ENCODE measurements at places on chromosomes 6 and 20.

DNA sequence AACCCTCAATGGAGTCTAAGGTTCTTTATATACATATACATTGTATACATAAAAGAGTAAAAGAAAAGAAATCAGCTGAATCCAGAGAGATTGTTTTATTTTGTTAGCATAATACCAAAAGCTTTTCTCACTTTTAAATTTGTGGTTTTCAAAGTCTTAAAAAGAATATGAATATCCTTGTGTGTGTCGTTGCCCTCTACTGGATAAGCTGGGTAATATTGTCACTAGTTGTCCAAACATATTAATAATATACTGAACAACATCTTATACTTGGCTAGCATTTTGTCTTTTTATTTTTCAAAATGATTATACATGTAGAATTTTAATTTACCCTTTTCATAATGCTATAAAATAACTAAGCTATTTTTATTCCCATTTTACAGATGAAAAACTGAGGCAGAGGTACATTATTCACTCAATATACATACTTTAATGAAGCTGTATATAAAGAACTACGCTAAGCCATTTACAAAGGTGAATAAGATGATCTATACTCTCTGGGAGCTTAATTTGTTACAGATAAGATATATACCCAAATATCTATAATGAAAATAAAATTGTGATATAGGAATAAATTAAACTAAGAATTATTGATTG is 531.7 kb downstream of the TFAP2B start:
- DNase-seq: no peak

DNA sequence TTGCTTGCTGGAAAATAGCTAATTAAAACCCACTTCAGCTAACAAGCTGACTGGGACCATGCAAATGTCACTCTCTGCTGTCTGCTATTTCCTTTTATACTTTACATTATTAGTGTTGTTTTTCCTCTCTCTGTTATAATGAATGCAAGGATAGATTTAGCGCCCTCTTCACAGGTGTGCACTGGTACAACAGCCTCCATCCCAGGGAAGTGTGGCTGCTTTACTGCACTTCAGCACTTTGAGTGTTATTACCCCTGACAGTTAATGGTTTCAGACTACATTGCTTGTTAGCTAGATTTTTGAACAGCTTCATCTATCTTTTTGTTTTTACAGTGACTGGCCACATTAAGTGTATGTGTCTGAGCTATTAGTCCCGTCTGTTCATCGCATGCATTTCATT is 405.7 kb downstream of the RNF144B start:
- no peak for DNase-seq

DNA sequence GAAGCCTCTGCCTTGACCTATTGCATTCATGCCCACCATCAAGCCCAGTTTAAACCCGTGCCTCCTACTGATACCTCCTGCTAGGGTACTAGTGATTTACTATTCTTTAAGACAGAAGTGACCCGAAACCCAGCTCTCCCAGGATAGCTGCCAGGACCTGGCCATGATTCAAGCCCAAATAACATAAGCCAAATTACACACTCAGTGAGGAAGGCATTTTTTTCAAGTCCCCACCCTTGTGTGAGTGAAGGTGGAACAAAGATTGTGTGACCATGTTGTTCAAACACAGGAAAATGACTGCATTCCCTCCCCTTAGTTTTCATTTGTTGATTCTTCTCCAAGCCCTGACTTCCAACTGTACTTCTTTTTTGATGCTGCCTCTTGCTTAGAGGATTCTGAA is 3.7 kb upstream of the KAT14 start:
- no peak for DNase-seq

GRCh38 chr6:147738099-147738498 is 229.6 kb downstream of the SAMD5 start:
- no peak for DNase-seq

- DNase-seq: no peak
Measured at GRCh38 chr6:23137611-23138010, 568.2 kb downstream of the HDGFL1 start.

- no peak for DNase-seq
Measured at GRCh38 chr6:109118337-109118736, 23.0 kb downstream of the CEP57L1 start.

DNA sequence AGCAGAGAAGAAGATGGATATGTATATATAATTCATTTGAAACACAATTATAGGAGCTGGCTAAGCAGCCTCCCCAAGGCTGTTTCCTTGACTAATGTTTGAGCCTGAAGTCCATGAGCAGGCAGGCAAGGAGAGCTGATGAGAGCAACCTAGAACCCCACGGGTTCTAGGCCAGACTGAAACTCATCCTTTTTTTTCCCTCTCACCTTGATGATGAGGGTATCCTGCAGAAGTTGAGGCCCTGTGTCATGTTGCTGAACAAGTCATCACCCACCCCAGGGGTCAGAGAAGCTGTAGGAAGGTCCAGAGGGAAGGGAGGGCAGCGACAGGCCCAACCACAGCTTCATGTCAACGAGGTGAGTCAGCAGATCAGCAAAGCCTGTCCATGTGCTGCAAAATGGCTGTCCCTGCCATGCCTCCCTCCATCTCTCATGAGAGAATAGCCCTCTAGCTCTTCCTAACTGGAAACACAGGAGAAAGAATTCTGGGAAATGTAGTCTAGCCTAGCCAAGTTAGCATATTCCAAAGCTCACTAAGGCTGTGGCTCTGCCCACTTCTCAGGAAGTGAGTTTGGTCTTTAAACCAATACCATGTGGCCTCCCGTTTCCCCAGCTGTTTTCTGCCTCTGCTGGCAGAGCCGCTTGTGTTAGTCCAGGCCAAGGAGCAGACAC is 91.3 kb upstream of the DTNBP1 start:
- DNase-seq: no peak

- no peak for DNase-seq
Measured at GRCh38 chr6:37695857-37696219, 1.8 kb downstream of the MDGA1 start.

- DNase-seq: no peak
Measured at GRCh38 chr20:2755451-2756055, 44.9 kb downstream of the CPXM1 start.

GRCh38 chr20:62879275-62880146 is 17.9 kb upstream of the TCFL5 start:
- no peak for DNase-seq

DNA sequence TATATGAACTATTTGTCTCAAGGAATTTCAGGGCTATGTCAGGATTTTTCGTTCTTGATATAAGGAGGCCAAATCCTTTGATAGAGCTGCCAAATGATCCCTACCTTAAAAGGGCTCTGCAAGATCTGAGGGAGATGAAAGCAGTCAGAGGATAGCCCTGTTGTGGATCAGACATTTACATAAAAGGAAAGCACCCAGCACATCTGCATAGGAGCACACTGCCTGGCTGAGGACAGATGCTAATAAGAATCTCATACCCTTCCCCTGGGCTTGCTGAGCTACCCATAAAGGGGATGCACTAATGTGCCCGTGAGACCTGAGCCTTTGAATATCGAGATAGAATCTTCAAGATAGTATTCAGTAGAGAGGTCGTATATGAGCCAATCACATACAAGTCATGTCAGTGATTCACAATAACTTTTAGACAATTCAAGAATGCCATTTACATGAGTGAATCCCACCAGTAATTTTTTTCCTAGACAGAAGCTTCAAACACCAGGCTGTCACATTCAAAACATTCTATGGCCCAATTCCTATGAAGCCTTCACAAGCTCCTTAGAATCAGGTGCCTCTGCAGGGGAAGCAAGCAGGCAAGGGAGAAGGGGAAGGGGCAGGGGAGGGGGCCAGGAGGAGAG is 71.1 kb downstream of the STMND1 start:
- no peak for DNase-seq

DNA sequence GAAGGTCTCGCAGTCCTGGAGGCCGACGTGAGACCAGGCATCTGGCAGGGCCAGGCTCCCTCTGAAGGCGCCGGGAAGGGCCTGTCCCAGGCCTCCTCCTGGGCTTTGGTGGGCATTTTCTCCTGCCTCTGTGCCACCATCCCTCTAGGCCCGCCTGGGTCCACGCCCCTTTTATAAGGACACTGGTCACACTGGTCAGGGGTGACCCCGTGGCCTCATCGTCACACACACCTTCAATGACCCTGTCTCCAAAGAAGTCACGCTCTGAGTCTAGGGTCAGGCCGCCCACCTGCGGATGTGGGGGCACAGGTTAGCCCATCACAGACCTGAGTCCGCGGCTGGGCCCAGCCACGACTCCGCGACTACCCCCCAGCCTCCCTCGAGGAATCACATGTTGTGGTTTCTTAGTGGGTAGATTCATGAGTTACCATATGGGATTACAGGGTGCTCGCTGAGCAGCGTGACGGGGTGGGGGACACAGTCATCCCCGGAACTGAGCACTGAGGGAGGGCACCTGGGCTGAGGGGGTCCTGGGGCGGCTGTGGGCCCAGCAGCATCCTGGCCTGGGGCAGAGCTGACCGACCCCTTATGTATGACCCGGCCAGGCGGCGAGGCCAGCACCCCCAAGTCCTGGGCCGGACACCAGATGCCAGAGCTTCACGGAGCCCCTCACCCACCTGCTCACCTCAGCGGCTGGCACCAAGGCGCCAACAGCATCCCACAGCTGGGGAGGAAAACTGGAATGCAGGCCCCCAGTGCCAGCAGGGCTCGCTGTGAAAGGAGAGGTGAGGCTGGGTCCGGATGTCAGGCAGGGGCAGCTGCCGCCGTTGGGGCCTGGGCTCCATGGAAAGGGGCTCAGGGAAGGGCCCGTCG is 115.9 kb downstream of the DLL1 start:
- DNase-seq: no peak

- no peak for DNase-seq
Measured at GRCh38 chr20:10469599-10469998, 34.5 kb downstream of the SLX4IP start.

- no peak for DNase-seq
Measured at GRCh38 chr6:158610319-158610968, 34.1 kb downstream of the DYNLT1 start.

GRCh38 chr20:61803915-61804751 is 261.5 kb downstream of the TAF4 start:
- no peak for DNase-seq

GRCh38 chr6:11113038-11113437 is 1.5 kb upstream of the ERVFRD-1 start:
- no peak for DNase-seq

DNA sequence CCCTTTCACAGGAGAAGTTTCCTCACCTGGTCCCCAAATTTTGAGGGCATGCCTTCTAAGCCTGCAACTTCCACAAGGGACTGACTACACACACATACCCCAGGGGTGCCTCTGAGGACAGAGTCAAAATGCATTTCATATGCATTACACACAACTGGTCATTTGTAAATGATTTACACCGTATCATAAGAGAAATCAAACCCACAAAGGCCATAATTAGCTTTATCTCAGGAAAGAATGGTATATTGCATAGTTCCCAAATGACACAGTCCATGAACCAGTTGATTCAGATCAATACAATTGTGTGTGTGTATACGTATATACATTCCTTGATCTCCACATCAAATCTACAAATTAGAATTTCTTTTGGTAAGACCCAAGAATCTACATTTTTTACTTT is 203.3 kb upstream of the PRDM1 start:
- DNase-seq: no peak

- DNase-seq: no peak
Measured at GRCh38 chr6:48147051-48147450, 36.1 kb upstream of the PTCHD4 start.

GRCh38 chr6:18503206-18503592 is 116.0 kb downstream of the RNF144B start:
- DNase-seq: no peak

GRCh38 chr6:79724816-79725215 is 93.7 kb downstream of the SH3BGRL2 start:
- DNase-seq: no peak

DNA sequence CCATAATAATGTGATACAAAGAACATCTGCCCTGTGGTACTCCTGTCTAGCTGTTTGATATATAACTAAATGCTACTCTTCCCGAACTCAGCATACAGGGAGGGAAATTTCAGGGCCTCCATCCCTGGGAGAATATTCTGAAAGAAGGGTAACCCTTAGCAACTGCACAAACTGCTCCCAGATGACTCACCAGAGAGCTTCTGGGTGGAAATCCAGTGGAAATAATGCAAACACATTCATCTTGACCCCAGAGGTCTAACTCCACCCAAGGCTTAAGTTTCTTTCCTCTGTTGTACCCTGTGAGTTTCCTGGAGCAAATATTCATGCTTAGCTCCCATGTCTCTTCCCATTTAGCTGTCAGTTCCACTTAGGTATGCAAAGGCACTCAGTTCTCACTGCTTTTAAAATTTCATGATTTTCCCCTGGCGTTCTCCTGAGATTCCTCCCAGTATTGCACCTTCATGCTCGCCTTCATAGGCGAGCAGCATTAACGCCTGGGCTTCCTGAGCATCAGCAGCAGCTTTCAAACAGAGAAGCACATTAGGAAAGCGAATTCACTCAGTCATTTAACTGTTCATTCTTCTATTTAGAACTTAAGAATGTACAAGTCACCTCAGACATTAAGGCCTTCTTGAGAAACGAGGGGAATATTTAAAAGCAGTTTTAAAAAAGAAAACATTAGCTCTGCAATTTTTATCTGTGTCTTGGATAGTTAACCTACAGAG is 43.8 kb upstream of the LAMA4 start:
- DNase-seq: no peak

DNA sequence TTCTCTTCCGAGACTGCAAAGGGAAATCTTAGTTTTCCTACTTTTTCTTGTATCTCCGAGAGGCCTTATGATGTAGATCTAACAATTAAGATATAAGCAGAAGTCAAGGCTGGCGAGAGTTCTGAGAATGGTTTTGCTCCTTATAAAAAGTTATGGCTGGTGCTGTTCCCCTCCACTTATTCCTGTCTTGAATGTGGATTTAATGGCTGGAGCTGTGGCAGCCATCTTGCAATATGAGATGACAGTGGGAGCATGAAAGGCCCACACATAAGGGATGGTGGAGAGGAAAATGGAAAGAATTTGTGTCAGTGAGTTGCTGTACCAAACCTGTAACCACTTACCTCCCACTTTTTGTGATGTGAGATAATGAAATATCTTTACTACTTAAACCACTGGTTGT is 124.6 kb upstream of the SLC22A23 start:
- DNase-seq: no peak

DNA sequence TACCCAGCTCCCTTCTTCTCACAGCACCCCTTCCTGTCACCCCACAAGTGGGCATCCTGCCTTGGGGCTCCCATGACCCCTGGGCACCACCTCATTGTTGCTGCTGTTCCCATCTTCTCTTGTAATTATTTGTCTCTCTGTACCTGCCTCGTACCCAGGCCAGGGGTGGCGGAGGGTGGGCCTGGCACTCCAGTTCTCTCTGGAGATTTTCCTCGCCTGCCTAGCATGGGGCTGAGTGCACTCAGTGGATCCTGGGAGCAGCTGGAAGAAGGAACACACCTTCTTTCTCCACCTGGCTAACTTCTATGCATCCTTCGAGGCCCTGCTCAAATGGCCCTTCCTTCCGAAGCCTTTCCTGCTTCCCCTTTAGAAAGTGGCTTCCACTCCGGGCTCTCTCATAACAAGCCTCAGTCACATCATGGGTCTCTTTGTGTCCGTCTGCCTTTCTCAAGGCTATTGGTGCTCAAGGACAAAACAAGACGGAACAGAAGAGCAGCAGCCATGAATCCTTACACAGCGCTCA is 79.2 kb downstream of the SRC start:
- DNase-seq: no peak

GRCh38 chr20:40744072-40744817 is 55.2 kb upstream of the MAFB start:
- DNase-seq: no peak

GRCh38 chr20:23995905-23996666 is 7.5 kb upstream of the GGTLC1 start:
- DNase-seq: no peak

Measured in NCI-H524 treated with DMSO at 0.1 percent for 48 hours (cell line).